ENCODE measurements at places on chromosomes 2 and 18.

DNA sequence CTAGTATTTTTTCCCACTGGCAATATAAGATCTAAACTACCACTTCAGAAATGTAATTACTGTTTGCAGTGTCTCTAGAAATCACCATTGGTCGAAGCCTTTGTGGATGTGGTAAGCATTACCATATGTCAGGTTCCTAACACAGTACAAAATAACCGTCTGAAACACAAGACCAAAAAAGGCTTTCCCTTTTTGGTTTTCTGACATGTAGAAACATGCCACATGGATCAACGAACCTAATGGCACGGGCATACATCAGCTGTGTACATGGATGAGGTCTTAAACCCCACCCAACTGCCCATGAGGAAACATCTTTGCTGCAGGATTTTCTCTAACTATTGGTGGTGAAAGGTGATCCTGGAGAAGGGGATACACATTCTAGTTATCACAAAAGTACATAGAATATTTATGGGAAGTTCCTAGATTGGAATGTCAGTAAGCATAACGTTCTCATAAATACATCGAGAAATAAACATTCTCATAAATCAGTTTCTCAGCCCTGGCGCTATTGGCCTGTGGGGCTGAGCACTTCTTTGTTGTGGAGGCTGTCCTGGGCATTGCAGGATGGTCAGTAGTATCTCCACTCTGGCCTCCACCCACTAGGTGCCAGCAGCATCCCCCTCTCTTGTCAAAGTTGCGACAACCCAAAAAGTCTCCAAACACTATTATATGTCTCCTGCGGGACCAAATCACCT, 9.0 kb downstream of the VIT start:
- DNase-seq: no peak

DNA sequence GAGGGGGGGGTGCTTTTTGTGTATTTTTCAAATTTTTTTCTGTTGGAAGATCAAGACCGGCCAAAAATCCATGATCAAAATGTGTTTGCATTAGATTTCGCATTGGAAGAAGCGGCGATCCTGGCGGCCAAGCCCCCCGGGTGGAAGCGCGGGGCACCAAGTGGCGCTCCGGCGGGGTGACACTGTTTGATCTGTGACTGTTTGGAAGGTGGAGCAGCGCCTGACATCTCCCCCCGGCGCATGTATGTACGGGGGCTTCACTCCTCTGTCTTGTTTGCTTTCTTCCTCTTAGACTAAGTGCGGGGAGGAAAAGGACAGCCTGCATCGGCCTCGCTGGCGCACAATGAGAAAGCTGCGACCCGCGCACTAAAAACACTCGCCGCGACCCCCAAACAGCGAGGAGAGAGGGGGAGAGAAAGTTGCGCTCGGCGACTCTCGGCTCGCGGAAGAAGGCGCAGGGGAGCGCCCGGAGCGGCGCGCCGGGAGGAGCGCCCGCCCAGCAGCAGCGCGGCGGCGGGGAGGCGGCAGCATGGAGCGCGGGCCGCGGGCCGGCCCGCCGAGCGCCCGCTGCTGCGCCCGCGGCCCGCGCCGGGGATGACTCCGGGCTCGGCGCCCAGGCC, 515 bp downstream of the TSHZ1 start:
- DNase-seq: no peak

DNA sequence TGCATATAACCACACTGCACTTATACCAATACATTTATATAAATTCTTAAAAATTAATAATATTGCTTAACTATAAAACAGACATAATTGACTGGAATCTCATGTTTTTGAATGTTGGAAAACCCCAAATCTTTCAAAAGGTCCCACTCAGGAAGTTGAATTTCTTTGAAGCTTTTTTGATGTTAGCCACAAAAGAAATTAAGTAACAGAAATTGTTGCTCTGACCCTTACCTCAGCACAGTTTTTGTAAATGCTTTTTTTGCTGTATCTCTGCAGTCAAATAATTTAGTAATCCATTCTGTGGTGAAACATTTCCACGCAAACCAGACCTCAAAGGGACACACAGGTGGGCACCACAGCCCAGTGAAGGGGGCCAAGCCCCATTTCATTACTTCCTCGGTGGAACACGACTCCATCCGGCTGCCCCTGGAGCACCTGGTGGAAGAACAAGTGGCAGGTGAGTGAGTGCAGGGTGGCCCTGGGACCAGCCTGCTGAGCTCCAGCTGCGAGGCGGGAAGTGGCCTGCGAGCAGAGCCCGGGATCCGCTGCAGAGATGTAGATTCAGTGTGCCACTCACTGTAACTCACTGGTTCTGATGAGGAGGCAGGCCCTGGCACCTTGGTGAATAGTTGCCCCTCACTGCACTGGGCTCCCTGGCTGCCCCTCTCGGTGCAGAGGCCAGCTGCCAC, 8.4 kb downstream of the SCLY start:
- no peak for DNase-seq

- no peak for DNase-seq
Measured at GRCh38 chr2:198448789-198449188, 644.4 kb downstream of the PLCL1 start.

DNA sequence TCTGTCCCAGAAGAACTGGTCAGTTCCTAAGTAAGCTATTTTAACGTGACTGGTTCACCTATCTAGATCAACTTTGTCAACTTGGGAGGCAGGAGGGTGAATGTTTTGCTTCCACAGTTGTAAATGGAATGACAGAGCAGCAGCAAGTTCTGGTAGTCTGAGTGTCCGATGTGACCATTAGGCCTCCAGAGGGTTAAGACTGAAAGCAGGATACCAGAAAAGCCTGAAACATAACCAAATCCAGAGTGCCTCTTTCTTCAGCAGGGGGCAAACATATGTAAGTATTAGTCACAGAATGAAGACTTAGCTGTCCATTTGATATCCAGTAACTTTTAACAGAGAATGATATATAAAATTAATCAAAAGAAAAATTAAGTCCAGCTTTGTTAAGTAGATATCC, 9.2 kb downstream of the HOXD3 start:
- DNase-seq: no peak

DNA sequence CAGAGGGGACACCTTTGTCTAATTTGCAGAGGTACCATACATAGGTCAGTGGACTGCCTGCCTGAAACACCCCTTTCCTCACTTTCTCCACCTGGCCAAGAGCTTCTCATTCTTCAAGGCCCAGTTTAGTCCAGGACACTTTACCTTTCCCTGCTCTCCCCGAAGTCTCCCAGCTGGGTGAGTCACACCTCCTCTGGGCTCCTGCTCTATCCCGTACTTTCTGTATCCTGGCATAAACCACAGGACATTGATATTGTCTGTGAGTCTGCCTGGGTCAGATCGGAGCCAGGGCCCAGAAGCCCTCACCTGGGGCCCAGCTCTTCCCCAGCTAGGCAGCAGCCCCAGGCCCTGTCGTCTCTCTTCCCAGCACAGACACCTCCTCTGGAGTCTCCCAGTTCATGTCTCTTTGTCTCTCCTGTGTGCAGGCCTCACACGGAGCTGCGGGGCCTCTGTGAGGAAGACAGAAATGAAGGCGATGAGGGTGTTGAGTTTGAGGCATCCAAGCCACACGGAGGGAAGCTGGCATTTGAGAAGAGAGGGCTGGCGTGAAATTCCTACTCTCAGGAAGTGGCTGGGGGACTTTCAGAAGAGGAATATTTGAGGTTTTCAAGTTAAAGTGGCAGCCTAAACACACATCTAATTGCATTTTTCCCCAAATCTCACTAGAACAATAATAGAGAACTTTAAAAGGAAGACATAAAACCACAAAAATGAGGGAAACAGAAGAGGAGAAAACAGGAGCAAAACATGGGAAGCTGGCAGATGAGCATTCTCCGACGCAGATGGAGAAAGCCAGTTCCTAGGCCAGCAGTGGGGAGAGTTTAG, 79.6 kb upstream of the LAPTM4A start:
- no peak for DNase-seq

DNA sequence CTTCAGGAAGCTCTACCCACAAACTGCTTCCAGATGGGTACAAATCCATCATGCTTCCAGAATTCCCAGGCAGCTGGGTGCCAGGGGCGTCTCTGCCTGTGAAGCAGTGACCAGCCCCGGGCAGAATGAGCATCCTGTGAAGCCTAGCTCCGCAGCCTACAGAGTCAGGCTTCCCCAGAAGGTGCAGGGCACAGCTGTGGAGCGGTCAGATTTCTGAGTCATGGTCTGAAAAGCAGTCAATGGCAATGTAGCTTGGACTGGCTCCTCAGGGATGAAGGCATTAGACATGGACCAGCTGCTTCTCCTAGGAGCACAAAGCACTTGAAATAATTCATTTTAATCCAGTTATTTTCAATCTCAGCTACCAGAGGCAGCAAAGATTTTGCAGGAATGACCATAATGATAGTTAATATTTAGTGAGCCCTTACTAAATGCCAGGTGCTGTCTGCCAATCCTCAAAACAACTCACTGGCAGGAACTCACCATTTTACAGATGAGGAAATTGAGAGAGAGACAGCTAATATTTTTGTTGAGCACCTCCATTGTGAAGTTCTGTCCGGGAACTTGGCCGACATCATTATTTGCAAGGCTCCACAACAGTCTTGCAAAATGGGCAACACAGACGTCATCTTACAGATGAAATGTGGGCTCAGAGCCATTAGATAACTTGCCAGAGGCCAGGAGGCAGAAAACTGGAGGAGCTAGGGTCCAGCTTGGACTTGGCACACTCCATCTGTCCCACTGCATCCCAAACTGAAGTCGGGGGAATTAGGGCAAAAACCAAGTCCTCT, 31.7 kb downstream of the ACMSD start:
- no peak for DNase-seq

All from activated CD4-positive, alpha-beta T cell treated with anti-CD3 and anti-CD28 coated beads, Interleukin-2, Interleukin-4, amounts not matched to agents 100 ng/mL and 50 ng/mL, durations not matched to agents 16 hours and 8 hours (primary cell).